ENCODE measurements at places on chromosomes 11 and 22.
A peak's percentile ranks its signal among the peaks of the same experiment; 100 is the strongest.

- peak; percentile 72 for DNase-seq
These were observed 65.2 kb downstream of the FBXO7 start for GRCh38 chr22:32539631-32540421.

- no peak for DNase-seq
These were observed 2.9 kb downstream of the RPS3 start for GRCh38 chr11:75402002-75402773.

GRCh38 chr22:23856721-23857605 is 712 bp upstream of the SLC2A11 start:
- DNase-seq = peak; percentile 73

GRCh38 chr11:40291741-40292140 is 1167.7 kb downstream of the LRRC4C start:
- DNase-seq = no peak

GRCh38 chr22:40507491-40507890 is 129.0 kb downstream of the MRTFA start:
- DNase-seq = no peak

DNA sequence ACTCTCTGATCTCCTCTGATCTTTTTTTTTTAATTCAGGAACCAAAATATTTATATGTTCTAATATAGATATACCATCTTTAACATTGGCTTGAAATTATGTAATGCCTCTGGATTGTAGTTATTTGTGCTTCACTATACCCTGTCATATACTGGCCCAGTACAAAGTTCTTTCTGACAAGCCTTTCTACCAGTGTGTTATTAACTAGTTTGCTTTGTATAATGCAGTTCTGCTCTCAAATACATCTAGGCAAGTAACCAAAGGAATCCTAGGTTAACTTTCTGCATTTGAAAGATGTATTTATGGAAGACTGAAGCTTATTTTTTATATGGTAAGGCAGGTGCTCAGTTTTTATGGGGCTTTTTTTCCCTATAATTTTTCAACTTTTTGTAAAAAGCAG is 36.1 kb downstream of the ARHGEF12 start:
- peak; percentile 16 for DNase-seq

GRCh38 chr11:84564180-84564866 is 1062.8 kb downstream of the DLG2 start:
- peak; percentile 71 for DNase-seq

GRCh38 chr11:82559609-82560008 is 174.1 kb downstream of the FAM181B start:
- DNase-seq = no peak

Data from hepatocyte (in vitro differentiated cells).